NCI-H187 treated with DMSO at 0.1 percent for 48 hours (cell line): ENCODE measurements at places on chromosomes 11 and 22.

DNA sequence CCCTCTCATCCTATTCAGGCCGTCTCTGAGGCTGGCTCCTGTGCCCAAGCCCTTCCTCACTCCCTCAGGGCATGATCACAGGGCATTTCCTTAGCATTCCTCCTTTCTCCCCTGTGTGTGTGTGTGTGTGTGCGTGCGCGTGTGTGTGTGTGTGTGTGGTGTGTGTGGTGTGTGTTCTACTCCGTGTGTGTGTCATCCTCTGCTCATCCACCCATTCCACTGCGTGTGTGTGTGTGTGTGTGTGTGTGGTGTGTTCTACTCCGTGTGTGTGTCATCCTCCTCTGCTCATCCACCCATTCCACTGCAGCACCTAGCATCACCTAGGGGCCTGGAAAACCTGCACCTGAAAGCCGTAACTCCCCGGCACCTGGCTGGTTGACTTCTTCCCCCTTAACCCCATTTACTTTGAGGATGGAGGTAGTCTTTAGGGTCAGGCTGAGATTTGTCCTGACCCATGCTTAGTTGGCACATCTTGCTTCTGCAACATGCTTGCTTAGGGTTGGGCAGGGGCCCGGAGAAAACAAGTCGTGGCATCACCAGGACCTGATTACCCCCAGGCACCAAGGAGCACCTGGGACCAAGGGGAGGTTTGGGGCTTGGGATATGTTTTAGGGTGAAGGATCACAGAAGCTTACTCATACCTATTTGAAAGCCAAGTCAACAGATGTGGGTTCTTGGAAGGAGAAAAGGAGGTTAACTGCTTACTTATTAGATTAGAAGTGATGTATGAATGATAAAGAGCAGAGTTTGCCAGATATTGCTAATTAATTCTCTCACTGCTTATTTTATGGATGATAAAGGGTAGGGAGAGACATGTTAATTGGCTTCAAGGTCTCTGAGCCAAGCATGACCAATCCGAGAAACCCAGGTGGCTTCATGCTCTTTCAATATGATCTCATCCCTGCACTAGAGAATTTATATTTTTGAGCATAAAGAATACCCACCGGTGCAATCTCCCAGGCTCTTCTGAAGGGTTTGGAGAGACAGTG lies 18.9 kb downstream of the TIMP3 start:
- DNase-seq = no peak

GRCh38 chr11:120622189-120622875 lies 110.8 kb downstream of the GRIK4 start:
- DNase-seq = no peak

DNA sequence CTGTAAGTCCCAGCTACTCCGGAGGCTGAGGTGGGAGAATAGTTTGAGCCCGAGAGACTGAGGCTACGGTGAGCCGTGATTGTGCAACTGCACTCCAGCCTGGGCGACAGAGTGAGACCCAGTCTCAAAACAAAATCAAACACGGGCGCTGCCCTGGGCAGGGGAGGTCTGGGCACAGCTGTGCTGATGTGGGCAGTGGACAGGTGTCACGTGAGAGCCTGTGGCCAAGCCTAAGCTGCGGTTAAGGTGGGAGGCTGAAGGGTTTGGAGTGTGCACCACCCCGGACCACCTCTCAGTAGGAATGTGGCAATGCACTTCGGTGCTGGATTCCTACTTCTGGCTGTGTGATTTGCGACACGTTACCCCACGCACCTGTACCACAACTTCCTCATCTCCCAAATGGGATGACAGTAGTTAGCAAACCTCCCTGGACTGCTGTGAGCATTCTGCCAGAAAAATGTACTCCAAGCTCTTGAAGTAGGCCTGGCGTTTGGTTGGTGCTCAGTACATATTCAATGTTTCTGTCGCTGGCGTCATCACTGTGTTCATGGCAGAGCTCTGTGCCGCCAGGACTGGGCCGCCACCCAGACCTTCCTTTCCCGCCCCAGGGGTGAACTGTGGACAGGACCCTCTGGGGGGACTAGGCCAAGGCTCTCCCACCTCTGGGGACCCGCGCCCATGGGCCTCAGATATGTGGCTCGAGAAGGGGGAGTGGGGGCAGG lies 807 bp upstream of the ZNF74 start:
- no peak for DNase-seq

DNA sequence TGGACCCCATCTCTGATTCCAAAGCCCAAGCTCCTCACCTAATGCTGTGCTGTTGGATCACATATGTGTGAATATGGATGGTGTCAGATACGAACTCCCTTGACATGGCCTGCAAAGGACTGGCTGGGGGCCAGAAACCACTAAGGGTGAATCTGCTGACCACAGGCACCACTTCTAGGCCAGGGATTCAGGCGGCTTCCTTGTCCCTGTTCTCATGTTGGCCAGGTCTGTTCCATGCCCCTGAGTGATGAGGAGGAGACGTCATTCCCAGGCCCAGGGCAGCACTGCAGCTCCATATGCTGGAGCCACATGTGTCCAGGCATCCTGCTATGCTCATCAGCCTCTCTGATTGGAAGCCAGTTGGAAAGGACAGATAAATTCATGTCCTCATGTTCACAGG lies 130.0 kb upstream of the BDNF start:
- no peak for DNase-seq

- DNase-seq = no peak
These were observed 32.3 kb upstream of the CYP2R1 start for GRCh38 chr11:14924318-14924717.

DNA sequence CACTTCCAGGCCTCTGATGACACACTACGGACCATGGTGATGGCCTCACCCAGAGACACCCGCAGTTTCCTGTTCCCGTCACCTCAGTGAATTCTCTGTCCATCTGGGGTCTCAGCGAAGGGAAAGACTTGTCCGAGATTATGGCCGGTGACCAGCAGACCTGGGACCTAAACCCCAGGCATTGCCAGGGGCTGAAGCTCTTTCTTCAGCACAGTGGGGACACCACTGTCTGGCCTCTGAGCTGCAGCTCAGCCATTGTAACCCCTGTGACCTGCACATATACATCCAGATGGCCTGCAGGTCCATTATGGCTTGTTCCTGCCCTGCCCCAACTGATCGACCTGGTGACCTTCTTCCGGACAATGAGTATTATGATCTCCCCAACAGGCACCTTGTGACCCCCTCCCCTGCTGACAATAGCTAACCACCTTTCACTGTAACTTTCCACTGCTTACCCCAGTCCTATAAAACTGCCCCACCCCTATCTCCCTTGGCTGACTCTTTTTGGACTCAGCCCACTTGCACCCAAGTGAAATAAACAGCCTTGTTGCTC lies 22.3 kb downstream of the CBX7 start:
- no peak for DNase-seq

DNA sequence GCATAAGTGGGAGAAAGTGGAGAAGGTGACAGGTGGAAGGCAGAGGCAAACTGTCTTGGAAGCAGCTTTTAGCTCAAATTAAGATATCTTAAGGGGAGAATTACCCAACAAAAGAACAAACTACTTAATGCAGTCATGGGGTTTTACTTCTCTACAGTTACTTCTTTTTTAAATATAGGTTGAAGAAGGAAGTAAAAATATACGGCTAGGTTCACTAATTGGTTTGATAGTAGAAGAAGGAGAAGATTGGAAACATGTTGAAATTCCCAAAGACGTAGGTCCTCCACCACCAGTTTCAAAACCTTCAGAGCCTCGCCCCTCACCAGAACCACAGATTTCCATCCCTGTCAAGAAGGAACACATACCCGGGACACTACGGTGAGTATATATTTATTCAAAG lies 40.8 kb downstream of the PDHX start:
- DNase-seq = no peak

DNA sequence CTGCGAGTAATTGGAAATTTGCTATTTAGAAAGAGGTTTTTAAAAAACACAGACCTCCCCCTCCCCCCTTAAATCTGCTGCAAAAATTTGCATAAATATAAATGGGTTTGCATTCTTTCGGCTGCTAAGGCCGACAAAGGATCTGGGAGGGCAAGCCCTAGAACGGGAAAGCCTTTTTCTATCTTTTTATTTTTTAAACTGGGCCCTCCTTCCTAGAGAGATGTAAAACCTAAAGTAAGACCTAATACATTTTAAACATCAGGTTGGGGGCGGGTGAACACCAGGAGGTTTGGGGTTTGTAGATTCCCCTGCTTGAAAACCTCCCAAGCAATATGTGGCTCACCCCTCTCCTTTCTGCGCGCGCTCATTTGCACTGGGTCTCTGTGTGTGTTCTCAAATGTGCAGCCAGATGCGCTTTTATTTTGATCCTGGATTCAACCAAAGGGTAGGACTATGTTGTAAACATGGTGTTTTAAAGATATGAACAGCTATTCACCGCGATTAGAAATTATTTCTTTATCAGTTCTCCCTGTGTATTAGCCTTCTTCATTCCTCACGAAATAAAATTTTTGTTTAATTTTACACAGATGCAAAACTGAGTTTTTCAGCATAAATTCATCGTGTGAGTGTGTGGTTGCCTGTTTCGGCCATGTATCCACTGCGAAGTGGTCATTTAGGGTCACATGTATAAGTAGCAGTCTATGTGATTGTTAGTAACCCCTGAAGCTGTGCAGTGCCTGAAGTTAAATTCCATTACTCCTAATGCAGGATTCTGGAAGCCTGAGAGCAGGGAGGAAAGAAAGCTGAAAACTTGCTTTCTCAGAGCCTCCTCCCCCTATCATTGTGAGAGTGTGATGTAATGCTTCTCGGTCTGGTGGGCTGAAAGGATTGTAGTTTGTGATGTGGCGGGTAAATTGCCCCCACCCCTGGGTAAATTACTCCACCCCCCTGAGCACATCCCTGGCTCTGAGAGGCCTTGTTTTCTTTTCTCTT lies 988 bp downstream of the TNRC6B start:
- no peak for DNase-seq

- no peak for DNase-seq
These were observed 18.4 kb downstream of the CUL5 start for GRCh38 chr11:108027057-108027456.

- no peak for DNase-seq
These were observed 69.5 kb upstream of the TBCEL start for GRCh38 chr11:120954381-120954780.

- DNase-seq = no peak
These were observed 109.3 kb downstream of the FBXO7 start for GRCh38 chr22:32583921-32584335.
